ENCODE measurements at places on chromosomes 12 and 14.

DNA sequence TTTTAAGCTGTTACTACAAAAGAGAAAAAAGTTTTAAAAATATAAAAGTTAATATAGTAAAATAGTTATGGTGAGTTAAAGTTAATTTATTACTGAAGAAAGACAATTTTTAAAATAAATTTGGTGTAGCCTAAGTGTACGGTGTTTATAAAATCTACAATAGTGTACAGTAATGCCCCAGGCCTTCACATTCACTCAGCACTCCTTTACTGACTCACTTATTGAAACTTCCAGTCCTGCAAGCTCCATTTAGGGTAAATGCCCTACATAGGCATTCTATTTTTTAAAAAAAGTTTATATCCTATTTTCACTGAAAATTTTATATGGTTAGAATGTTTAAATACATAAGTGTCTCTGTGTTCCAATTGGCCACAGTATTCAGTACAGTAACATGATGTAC, 769.5 kb upstream of the NOVA1 start:
- DNase-seq = no peak

GRCh38 chr12:11814374-11814773, 164.9 kb downstream of the ETV6 start:
- no peak for DNase-seq

DNA sequence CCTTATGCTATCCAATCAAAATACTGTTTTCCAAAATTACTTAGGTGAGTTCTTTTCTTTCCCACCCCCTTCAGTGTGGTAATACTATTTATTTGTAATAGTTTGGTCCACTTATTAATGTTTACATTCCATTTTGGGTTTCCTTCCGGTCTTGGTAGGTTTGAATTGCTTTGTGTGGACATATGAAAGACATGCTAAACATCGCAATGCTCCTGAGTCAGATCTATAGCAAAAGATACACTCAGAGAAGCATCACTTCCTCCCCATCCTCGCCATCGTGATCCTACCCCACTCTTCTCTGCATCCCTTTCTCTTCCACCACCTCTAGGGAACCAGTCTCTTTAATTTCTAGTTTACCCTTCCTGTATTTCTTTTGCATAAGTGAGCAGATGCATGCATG, 30.0 kb downstream of the TUNAR start:
- no peak for DNase-seq

DNA sequence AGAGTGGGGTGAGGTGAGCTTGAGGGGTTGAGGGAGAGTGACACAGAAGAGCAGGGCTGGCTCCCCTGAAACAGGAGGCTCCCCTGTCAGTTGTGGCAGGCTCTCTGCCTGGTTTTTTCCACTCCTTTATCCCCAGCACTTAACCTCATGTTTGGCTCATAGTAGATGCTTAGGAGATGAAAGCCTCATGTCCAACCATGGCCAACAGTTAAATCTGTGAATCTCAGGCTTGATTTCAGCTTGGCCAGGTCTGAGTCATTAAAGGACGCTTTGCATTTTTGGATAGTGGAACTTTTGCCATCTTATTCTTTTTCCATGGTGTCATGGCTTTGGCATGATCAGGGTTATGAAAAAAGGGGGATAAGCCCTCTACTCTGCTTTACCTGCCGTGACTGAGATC, 117.2 kb downstream of the CACNA1C start:
- DNase-seq = no peak

DNA sequence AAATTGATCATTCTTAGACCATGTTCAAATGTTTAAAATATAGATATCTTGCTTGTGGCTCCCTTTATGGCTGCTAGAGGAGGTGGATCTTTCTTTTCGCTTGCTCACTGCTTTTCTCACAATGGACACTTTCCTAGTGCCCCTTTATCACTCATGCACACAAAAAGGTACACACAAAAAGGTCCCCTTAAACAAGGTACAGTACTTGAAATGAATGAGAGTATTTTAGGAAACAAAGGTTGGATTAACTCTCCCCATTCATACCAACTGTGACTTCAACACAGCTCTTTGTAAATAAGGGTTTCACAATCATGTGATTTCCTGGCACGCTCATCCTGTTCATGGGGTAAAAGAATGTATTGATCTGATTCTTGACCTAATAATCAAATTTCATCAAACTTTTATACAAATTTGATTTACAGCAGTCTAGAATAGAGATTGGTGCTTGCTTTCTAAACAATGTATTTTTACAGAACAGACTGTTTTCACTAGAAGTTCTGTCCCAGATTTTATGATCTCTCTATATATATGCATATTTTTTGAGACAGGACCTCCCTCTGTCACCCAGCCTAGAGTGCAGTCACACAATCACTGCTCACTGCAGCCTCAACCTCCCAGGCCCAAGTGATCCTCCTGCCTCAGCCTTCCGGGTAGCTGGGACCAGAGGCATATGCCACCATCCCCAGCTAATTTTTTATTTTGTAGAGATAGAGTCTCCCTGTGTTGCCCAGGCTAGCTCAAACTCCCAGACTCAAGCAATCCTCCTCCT, 34.4 kb upstream of the EPS8 start:
- no peak for DNase-seq

DNA sequence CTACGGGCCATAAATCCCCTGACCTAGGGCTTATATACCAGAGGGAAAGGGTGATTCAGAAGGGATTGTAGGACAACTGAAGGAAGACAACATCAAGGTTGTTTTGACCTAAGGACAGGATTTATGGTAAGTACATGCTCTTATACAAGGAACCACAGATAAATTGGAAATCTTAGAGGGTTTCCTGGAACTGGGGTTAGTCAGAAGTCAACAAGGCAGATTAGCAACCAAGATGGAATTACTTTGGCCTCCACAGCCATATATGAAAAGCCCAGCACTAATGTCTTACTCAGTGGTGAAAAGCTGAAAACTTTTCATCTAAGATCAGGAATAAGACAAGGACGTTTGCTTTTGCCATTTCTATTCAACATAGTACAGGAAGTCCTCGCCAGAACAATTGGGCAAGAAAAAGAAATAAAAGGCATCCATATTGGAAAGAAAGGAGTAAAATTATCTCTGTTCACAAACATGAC, 5.4 kb downstream of the TMBIM4 start:
- DNase-seq = no peak

GRCh38 chr12:123104809-123105208, 46.1 kb downstream of the PITPNM2 start:
- no peak for DNase-seq

DNA sequence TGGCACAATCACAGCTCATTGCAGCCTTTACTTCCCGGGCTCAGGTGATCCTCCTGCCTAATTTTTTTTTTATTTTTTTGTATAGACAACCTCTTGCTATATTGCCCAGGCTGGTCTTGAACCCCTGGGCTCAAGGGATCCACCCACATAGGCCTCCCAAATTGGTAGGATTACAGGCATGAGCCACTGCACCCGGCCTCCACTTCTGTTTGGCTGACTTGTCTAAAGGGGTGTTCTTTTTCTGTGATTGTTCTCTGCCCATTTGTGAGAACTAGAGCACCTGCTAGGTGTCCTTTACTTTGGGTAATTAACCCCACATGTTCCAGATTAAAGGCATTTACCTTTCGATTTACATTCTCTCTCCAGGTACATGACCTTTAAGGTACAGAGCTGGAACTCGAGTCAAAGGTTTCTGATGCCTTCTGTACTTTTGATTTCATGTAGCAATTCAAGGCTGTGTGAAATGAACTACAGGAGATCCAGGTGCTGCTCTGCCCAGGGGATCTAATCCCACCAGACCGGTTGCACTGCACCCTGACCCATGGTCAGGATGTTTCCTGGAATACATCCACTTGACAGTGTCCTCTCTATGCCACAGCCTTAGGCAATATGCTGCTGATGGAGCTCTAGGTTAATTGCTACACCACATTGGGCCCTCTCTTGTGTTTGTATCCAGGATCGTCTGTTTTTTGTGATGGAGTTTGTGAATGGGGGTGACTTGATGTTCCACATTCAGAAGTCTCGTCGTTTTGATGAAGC, 163.6 kb downstream of the PRKCH start:
- DNase-seq = no peak

- no peak for DNase-seq
Measured at GRCh38 chr12:47867495-47867941, 37.3 kb downstream of the VDR start.

DNA sequence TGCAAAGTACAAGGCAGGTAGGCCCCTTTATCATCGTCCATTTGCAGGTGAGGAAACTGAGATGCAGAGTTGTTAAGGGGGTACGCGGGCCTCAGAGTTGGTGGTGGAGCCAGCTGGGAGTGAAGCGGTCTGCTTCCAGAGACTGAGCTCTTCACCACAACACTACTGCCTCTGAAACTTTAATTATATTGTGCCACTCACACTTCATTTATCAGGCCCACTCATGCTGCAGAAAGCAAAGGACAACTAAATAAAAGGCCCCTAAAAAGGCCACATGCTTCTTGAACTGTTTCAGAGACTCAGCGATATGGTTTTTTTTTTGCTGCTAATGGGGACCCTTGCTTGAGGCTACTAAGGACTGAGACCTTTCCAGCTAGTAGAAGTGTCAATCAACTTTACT, 153.1 kb downstream of the TTC7B start:
- DNase-seq = no peak

DNA sequence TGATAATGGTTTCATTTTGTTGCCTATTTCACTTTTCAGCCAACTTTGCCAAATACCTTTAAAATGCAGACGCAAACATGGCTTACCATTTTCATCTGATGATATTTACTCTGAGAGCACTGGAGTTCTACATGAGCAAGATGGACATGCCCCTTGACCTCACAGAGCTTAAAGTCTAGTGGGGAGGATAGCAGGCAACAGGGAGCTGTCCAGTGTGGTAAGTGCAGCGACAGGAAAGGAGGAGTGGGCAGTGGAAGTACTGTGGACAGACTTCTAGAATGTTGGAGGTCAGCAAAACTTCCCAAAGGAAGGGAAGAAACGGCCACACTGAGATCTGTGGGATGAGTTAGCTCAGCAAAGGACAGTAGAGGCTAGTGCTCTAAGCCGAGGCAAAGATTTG, 25.3 kb downstream of the LRIG3 start:
- DNase-seq = no peak

DNA sequence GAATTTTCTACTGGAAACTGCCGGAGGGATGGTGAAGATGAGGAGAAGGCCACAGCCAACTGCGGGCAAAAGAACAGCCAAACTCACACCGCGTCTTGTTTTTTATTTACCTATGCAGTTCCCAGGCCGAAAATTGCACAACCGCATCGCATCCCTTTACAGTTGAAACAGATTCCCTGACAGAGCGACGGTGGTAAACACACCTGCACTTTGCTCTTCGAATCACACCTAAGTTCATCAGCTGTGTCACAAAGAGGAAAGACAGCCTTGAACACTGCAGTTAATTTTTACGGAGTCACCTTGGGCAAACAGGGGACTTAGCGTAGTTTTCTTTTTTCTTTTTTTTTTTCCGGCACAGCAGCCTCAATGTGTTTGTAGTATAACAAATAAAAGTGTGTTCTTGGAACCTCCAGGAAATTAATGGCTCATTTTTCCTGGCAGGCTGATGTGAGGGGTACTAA, 272.0 kb upstream of the DIO3 start:
- no peak for DNase-seq

GRCh38 chr14:21913759-21914158, 240.1 kb upstream of the OR4E1 start:
- peak; percentile 60 for DNase-seq

- DNase-seq = no peak
Measured at GRCh38 chr12:24404086-24404815, 454.8 kb upstream of the SOX5 start.

GRCh38 chr12:5085896-5086295, 42.2 kb downstream of the KCNA5 start:
- no peak for DNase-seq

DNA sequence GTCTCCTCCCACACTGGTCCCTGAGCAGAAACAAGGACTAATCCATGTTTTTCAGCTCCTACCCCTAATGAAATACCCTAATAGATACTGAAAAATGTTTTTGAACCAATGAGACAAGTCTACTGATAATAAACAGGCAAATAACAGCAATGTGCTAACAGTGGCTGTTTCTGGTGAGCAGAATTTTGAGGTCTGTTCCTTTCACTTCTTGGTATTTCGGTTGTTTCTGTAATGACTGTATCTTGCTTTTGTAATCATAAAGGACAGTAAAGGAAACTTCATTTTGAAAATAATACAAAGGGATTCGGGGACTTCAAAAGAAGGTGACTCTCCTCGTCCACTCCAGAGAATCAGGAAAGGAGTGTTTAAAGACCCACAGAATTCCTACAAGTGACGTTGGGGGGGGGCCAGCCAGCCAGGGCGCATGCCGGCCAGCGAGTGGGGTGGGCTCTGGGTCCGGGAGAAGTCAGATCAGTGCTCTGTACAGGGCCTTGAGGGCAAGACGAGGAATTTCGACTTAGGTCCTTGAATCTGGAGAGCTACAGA, 1.1 kb upstream of the CD9 start:
- DNase-seq = no peak
